ENCODE measurements at places on chromosomes 6 and 20.

GRCh38 chr20:14632906-14633305 lies 295.5 kb upstream of the FLRT3 start:
- no peak for DNase-seq

DNA sequence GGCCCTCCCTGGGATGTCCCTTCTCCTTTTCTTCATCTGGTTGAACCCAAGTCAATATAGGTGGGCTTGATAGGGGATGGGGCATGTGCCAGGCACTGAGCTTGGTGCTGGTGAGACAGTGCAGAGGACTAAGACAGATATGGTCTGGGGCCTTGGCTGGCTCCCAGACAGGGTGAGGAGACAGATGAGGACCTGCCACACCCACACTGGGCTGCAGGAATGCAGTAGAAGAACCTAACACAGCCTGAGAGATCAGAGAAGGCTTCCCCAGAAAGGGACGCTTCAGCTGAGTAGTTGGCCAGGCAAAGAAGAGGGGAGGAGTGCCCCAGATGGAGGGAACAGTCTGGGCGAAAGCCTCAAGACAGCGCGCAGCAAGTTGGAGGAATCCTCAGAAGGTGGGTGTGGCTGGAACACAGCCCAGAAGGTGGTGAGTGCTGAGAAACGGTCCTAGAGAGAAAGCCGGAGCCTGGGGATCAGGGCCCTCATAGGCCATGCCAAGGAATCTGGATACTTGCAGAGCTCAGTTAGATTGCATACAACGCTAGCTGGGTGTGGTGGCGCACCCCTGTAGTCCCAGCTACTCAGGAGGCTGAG lies 26.4 kb downstream of the CD40 start:
- no peak for DNase-seq

GRCh38 chr20:62920039-62920645 lies 6.2 kb downstream of the DIDO1 start:
- DNase-seq = no peak

GRCh38 chr6:161228921-161229591 lies 44.8 kb downstream of the AGPAT4 start:
- DNase-seq = no peak

DNA sequence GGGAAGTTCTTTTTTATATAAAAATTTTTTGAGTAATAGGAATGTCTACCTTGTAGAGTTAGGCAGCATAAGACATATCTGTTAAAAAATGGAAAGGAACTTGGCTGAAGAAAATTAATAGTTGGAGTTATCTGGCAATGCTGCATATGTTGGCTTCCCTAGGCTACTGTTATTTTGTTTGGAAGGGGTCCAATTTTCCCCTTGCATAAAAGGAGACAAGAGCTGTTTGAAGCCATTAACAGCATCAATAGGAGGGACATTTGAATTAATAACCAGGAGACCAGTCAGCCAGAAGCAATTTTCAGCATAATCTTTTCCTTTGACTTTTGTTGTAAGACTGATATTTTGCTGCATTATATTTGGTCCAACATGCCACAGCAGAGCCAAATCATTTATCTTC lies 80.9 kb upstream of the TAB2 start:
- no peak for DNase-seq

Data from NCI-H1694 (cell line).